ENCODE measurements at places on chromosomes 5 and 9.

DNA sequence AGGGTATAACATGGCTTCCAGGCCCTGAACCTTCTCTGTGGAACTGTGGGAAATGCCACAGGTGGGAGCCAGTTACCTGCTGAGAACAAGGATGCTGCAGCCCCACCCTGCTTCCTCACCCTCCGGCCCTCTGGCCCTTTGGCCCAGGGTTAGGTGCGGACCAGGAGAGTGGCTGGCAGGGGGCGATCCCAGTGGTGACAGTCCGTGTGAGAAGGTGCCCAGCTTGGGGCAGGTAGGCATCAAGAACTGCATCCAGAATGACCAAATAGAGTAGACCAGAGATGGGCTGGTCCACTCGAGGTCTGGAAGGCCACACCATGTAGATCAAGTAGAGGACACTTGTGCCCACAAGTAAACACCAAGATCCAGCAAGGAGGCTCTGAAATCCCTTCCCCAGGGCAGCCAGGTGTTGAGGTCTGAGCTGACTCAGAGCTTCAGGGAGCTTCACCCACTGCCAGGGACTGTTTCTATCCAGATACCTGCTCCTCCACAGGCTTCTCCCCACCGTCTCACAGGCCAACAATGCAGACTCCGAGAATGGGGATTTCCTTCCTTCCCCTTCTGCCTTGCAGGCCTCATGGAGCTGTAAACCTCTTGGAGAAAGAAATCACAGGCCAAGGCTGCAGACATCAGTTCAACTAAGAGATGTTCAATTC lies 61.4 kb upstream of the ZSWIM6 start:
- no peak for DNase-seq

DNA sequence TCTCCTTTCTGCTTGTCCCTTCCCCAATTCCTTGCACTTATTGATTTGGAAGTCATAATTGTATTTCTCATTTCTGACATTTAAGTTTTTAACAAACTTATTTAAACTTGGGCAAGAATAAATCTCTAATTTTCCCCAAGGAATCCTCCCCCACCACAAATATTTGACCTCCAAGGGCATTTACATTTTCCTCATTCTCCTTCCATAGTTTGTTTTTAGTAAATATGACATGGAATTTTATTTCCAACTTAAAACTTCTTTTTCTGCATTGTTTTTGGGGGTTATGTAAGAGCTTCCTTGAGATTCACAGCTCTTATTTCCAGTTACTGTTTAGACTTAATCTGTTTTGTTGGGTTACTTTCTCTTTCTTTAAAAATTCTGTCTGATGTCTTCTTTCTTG lies 64.9 kb downstream of the ZNF618 start:
- DNase-seq = no peak

GRCh38 chr5:125483609-125484008 lies 737.2 kb upstream of the ZNF608 start:
- no peak for DNase-seq

GRCh38 chr5:176653401-176654385 lies 6.4 kb downstream of the TSPAN17 start:
- DNase-seq = peak; percentile 26

GRCh38 chr5:161138751-161139455 lies 286.9 kb upstream of the ATP10B start:
- peak; percentile 18 for DNase-seq

DNA sequence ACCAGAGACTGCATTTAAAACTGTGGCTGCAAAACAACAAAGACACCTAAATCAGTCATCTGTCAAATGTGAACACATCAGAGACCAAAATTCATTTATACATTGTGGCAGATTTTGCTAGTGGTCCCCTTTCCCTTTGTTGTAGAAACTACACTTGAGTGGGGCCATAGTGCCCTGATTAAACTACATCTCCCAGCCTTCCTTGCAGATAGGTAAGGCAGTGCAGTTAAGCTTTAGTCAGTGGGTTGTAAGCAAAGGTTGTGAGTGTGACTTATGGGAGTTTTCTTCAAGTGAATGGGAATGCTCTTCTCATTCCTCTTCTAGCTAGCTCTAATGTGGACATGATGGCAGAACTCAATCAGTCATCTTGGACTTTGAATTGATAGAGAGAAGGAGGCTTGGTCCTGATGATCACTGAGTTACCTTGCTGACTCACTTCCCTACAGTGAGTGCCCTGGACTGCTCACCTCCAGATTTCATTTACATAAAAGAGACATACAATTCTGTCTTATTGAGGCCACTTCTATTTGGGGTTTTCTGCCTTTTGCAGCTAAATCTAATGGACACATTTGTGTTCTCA lies 35.2 kb upstream of the SPARC start:
- peak; percentile 58 for DNase-seq

GRCh38 chr5:40791715-40792139 lies 6.4 kb downstream of the PRKAA1 start:
- DNase-seq = no peak

Measured in GM12865 (cell line).